ENCODE measurements at places on chromosomes 6 and 20.

- DNase-seq, result no peak
Observed at GRCh38 chr6:113172531-113172966, 684.6 kb upstream of the MARCKS start.

DNA sequence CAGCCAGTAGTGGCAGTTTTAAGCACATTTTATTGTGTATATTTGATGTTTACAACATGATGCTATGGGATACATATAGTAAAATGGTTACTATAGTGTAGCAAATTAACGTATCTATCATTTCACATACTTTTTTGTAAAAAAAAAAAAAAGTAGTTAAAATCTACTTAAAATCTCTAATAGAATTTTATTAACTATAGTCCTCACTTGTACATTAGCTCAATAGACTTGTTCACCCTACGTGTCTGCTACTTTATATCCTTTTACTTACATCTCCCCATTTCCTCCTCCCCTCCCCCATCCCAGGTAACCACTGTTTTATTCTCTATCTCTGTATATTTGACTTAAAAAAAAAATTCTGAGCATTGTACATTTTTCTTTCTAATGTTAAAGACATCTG lies 23.0 kb downstream of the GTPBP2 start:
- no peak for DNase-seq

- no peak for DNase-seq
Observed at GRCh38 chr20:37741055-37741454, 47.2 kb downstream of the CTNNBL1 start.

DNA sequence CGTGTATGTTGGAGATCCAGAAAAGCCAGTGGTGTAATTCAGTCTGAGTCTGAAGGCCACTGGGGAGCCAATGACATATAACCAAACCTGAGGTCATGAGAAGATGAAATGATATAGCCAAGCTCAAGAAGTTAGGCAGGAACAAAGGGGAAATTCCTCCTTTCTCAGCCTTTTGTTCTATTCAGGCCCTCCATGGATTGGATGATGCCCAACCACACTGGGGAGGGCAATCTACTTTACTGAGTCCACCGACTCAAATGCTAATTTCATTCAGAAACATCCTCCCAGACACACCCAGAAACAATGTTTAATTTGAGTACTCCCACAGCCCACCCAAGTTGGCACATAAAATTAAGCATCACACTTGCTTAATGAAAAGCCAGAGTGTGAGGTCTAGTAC lies 183.6 kb downstream of the GJA1 start:
- no peak for DNase-seq
